ENCODE measurements at places on chromosomes 12 and 14. TPM values are rescaled to one million over a fixed set of nuclear protein-coding genes. Genes with fewer than 3 reads are reported as not detected.

- H3K27me3 ChIP-seq = no peaks in the 10 kb centered on the region
- no peak for DNase-seq
- H3K4me3 ChIP-seq = no peak overlapping the region
- no peaks in the 10 kb centered on the region for H3K36me3 ChIP-seq
- no peak overlapping the region for H3K27ac ChIP-seq
- peaks cover 2% of the 10 kb centered on the region for H3K4me1 ChIP-seq
Observed at GRCh38 chr12:122918827-122919226, 22.9 kb upstream of the VPS37B start.

- H3K27ac ChIP-seq = no peak overlapping the region
- H3K27me3 ChIP-seq = no peaks in the 10 kb centered on the region
- H3K4me3 ChIP-seq = no peak overlapping the region
- H3K36me3 ChIP-seq = peaks cover 15% of the 10 kb centered on the region
- peaks cover 32% of the 10 kb centered on the region for H3K4me1 ChIP-seq
Observed at GRCh38 chr14:63938198-63939005, 85.6 kb downstream of the SYNE2 start.

- H3K36me3 ChIP-seq = no peaks in the 10 kb centered on the region
- H3K4me3 ChIP-seq = no peak overlapping the region
- no peaks in the 10 kb centered on the region for H3K27me3 ChIP-seq
- no peak for DNase-seq
- no peak overlapping the region for H3K27ac ChIP-seq
Observed at GRCh38 chr14:81890020-81890419, 356.4 kb upstream of the SEL1L start.

DNA sequence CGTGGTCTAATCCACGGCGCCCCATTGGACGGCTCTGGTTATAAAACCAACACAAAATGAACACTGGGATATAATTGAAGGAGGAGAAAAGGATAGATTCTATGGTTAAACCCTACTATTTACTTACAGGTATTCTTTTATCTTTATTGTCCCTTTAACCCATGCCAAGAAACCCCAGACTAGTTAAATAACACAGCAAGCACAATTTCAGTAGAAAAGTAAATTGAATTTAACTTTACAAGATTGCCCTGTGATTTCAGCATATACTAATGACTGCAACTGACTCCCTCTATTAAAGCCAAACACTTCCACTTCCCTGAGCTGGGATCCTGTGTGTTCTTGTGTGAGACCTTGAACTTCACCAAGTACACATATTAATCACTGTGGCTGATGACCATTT lies 45.3 kb downstream of the BCL11B start:
- H3K36me3 ChIP-seq = peaks cover 77% of the 10 kb centered on the region
- peak overlapping the region; percentile 52 for H3K4me3 ChIP-seq

DNA sequence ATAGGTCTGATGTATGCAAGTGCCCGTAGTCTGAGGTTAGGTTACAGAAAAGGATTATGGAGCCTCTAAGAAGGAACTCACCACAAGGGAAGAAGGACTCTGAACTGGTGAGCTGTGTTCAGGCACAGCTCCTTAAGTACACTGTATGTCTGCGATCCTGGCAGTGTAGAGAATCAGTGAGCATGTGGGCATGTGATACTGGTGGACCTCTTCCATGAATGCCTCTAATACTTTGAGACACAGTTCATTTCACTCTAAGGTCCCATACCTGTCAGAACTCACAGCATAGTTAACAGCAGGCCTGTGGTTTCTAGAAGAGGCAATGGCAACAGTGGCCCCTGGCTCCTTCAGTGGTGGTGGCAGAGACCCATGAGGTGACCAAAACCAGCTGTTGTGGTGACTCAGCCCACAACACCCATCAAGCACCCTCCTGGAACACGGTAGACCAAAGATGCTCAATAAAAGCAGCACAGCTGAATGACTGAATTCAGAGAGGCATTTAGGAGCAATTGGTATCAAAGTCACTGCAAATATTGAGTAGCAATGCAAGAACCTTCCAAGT lies 6.9 kb upstream of the OR6J1 start:
- H3K27ac ChIP-seq = peak overlapping the region; percentile 4
- H3K4me1 ChIP-seq = peaks cover 5% of the 10 kb centered on the region
- no peaks in the 10 kb centered on the region for H3K36me3 ChIP-seq
- peak; percentile 46 for DNase-seq

ENDOU gene
- not detected for total RNA-seq

FAM186B gene
- total RNA-seq = not detected

TMEM19 gene
- total RNA-seq = 14.2 TPM

METTL3 gene
- 70.8 TPM for total RNA-seq
